ENCODE measurements at places on chromosomes 5 and 9.

DNA sequence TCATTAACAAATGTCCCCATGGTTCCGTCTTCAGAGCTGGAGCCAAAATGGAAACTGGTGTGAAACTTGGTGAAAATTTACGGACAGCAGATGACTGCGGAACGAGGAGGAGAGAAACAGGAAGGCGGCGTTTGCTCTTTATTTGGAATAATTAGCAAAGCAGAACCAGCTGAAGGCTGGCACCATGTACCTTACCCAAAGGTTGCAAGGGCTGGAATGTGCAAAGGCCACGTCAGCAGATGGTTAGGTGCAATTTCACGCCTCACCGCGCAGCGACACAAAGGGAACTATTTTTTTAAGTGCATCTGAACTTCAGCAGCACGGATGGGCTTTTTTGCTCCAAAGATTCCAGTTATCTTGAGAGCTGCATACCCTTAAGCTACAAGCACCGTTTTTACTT lies 127.4 kb downstream of the COL23A1 start:
- peak; percentile 82 for DNase-seq

DNA sequence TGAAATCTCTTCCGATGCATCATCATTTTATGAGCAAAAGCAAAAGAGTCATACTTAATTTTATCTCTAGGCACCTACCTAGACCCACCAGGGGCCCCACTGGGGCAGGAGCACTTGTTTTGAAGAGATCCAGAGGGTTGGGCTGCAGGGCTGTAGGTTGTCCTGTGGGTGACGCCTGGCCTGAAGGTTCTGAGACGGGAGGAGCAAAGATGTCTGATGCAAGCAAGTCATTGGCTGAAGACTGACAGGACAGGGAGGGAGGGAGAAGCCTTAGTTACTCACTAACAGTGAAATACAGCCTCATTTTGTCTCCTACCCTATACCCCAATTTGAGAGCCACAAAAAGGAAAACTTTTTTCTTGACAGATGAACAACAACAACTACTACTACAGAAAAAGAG lies 17.1 kb upstream of the C9 start:
- DNase-seq = no peak

GRCh38 chr5:159442206-159442850 lies 112.0 kb upstream of the IL12B start:
- DNase-seq = no peak

DNA sequence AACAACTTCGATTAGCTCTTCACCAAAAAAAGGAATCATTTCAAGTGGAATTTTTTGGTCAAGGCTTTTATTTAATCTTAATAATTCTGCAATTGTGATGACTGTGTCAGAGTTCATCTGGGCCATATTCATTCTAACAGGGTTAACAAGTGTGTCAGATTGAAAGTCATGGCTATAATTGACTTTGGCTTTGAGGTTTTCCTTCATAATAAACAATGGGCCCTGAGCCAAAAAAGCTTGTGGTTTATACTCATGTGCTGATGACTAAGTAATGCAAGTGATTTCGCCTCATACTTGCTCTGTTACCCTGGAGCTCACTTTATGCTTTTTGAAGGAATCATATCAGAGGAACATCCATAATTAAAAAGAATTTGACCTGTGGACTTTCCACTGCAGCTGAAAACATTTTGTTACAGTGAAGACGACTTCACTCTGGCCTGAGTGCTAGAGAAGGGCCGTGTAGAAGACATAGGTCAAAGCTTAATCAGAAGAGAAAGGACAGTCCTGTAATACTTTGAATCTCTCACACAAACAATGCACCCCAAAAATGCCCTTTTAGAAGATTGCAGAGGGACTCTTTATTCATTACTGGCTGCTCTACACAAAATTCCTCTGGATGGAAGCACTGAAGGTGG lies 101.7 kb downstream of the GDNF start:
- peak; percentile 79 for DNase-seq

GRCh38 chr5:157486861-157487260 lies 26.8 kb downstream of the NIPAL4 start:
- no peak for DNase-seq

- no peak for DNase-seq
These were observed 9.5 kb upstream of the IFNK start for GRCh38 chr9:27514551-27514950.

- DNase-seq = no peak
These were observed 3.2 kb downstream of the AGTPBP1 start for GRCh38 chr9:85738509-85738908.

DNA sequence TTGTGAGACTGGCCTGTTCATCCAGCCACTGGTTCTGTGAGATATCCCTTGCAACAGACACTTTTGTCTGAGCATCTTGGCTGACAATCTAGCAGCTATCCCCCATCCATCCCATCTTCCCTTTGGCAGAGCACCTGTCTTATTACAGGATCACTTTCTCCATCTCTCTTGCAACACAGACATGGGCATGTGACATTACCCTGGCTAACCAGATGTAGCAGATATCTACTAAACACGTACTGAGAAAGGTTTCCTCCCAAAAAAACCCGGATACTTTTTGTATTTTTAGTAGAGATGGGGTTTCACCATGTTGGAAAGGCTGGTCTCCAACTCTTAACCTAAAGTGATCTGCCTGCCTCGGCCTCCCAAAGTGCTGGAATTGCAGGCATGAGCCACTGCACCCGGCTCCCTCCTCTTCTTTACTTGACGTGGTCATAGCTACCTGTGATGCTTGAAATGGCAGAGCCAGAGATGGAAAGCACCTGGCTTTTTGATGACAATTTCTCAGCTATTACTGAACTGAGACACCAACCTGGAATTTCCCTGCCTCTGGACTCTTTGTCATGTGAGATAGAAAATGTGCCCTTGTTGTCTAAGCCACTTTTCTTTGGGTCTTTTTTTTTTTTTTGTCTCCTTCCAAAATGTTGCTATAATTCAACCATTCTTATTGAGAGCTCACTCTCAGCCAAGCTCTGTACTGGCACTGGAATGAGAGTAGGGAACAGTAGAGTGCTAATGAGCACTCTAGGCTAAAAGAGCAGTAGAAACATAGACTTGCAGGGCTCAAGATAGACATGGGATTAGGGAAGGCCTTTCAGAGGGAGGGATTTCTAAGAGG lies 32.6 kb downstream of the FNBP1 start:
- DNase-seq = peak; percentile 26

GRCh38 chr9:19732441-19732951 lies 56.3 kb downstream of the SLC24A2 start:
- no peak for DNase-seq

- peak; percentile 77 for DNase-seq
These were observed 386.8 kb downstream of the FGF10 start for GRCh38 chr5:44002381-44002901.
